CD4-positive, alpha-beta memory T cell (primary cell): ENCODE measurements at places on chromosomes 1 and 21. TPM values are rescaled to one million over a fixed set of nuclear protein-coding genes. Genes with fewer than 3 reads are reported as not detected.

Gene HRNR
- total RNA-seq: not detected

DNA sequence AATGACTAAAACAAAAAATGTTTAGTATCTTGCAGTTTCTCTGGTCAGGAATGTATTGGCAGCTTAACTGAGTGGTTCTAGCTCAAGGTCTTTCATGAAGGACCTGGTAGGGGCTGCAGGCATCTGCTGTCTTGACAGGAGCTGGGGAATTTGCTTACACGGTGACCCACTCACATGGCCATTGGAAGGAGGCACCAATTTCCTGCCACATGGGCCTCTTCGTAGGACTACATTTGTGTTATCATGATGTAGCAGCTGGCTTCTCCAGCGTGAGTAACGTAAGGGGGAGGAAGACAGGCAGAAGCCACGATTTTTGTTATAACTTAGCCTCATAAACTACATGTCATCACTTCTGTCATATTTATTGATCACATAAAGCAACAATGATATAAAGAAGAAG is 376.3 kb downstream of the AMY1C start:
- H3K4me3 ChIP-seq: no peak overlapping the region
- no peaks in the 10 kb centered on the region for H3K27me3 ChIP-seq
- H3K27ac ChIP-seq: no peak overlapping the region
- H3K4me1 ChIP-seq: no peaks in the 10 kb centered on the region

DNA sequence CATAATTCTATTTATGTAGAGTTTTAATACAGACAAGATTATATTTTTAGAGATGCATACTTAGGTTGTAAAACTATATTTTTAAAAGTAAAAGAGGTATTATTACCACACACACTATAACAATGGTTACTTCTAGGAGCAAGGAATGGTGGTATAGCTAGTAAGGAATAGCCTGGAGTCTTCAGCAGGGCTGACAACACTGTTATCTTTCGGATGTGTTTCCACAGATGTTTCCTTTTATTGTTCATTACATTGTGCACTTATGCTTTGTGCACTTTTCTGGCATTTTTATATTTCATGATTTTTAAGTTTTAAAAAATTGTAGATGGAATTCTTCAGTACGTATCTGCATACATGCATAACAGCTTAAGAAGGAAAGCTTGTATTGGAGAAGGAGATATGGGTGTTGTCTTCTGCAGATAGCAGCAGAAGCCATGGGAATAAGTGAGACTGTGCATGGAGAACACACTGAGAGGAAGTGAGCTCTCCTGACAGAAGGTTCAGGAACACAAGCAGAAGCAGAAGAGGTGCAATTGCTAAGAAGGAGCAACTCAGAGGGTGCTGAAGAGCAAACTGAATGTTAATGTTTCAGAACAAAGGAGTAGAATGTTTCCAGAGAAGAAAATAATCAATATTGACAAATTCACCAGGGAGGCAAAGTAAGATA is 91.8 kb downstream of the UCHL5 start:
- H3K36me3 ChIP-seq: no peaks in the 10 kb centered on the region
- H3K27ac ChIP-seq: no peak overlapping the region
- no peaks in the 10 kb centered on the region for H3K27me3 ChIP-seq
- no peaks in the 10 kb centered on the region for H3K4me1 ChIP-seq
- H3K4me3 ChIP-seq: no peak overlapping the region

DNA sequence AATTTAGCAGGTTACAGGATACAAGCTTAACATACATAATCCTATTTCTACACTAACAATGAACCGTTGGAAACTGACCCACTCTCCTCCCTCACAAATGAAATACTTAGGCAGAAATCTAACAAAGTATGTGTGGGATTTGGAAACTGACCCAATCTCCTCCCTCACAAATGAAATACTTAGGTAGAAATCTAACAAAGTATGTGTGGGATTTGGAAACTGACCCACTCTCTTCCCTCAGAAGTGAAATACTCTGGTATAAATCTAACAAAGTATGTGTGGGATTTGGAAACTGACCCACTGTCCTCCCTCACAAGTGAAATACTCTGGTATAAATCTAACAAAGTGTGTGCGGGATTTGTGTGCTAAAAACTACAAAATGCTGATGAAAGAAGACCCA is 60.3 kb downstream of the TRAF5 start:
- H3K4me1 ChIP-seq: peaks cover 13% of the 10 kb centered on the region
- DNase-seq: no peak
- H3K27ac ChIP-seq: no peak overlapping the region

GRCh38 chr1:33615546-33615945 is 143.1 kb downstream of the ZSCAN20 start:
- H3K27me3 ChIP-seq: no peaks in the 10 kb centered on the region
- no peaks in the 10 kb centered on the region for H3K36me3 ChIP-seq
- H3K4me3 ChIP-seq: no peak overlapping the region
- H3K27ac ChIP-seq: no peak overlapping the region
- H3K4me1 ChIP-seq: no peaks in the 10 kb centered on the region
